ENCODE measurements at places on chromosomes 3 and 15.

DNA sequence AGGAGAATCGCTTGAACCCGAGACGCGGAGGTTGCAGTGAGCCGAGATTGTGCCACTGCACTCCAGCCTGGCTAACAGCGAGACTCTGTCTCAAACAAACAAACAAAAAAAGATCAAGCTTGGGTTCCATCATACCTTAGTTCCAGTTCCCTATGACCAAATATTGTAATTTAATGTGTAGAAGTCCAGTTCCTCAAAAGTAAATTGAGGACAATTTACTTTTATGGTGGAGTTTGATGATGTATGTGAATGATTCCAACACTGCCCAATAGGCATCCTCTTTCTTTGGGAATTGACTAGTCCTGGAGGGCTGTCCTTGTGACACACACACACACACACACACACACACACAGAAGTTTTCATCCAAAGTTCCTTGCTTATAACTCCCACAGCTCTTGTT is 2.8 kb upstream of the PKM start:
- DNase-seq: no peak

GRCh38 chr15:67109141-67110034 is 44.0 kb downstream of the SMAD3 start:
- peak; percentile 70 for DNase-seq

DNA sequence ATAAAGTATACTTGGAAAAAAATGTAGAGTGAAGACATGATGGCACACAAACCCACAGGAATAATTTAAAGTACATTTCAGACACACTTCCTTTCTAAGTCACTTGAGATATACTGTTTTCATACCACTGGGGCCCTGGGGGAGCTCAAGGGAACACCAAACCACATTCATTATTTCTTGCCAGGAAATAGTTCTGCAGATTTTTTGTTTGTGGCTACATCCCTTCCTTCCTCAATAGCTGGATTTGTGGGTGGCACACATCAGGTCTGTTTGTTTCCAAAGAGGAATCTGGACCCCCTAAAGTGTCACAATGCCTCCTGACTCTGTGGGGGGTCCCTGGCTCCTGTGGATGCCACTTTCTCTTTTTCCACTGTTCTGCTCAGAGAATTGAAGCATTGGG is 153.5 kb upstream of the COL8A1 start:
- DNase-seq: no peak

- no peak for DNase-seq
These were observed 324.0 kb upstream of the SLCO3A1 start for GRCh38 chr15:91529534-91529933.

- no peak for DNase-seq
These were observed 839.8 kb upstream of the ALCAM start for GRCh38 chr3:104526901-104527401.

DNA sequence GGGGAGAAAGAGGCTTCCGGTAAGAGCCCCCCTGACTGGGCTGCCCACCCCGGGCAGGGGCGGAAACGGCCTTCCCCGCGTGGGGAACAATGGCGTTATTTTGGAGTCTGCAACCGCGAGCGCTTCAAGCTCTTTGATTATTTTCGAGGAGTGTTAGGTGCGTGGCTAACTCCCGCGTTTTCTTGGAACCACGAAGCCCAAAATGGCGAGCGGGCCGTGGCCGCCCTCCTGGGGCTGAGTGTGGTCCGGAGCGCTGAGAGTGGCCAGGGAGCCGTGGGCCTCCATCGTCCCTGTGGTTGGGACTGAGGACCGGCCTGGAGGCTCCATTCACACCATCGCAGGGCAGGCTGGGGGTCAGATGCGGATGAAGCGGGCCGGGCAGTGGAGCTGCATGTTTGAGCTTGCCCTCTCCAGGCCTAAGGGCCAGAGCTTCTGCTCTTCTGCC is 44.6 kb upstream of the POLG start:
- DNase-seq: no peak
